Neural progenitor cell (in vitro differentiated cells): ENCODE measurements at places on chromosomes 11 and 22. TPM values are rescaled to one million over a fixed set of nuclear protein-coding genes. Genes with fewer than 3 reads are reported as not detected.

TRIM48 gene
- not detected in 2 replicates for total RNA-seq

GAL gene
- total RNA-seq = 1.7 TPM in 1 of 2 replicates, not detected in the other

P2RY2 gene
- 0.45 and 0.84 TPM in 2 replicates for total RNA-seq

DNA sequence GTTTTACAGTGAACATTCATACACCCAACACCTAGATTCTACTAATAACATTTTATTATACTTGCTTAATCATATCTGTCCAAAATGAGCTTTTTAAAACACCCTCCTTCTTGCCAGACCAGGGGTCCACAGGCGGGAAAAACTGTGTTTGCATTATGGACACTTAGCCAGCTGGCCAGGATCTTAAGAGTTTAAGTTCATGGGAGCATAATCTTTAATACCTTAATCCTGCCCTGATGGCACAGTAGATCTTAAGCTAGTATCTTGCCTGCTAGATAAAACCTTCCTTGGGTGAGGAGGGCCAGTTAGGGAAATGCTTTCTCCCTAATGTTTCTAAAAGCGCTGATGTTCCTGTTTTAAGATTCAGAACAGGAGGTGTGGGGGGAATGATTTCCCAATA, 13.1 kb upstream of the CCDC134 start:
- H3K27me3 ChIP-seq = no peaks in the 10 kb centered on the region
- H3K36me3 ChIP-seq = no peaks in the 10 kb centered on the region
- DNase-seq = no peak
- H3K4me3 ChIP-seq = no peak overlapping the region
- H3K27ac ChIP-seq = no peak overlapping the region

- H3K27ac ChIP-seq = no peak overlapping the region
- no peak overlapping the region for H3K4me3 ChIP-seq
- H3K27me3 ChIP-seq = no peaks in the 10 kb centered on the region
- no peaks in the 10 kb centered on the region for H3K36me3 ChIP-seq
- H3K4me1 ChIP-seq = no peaks in the 10 kb centered on the region
Measured at GRCh38 chr11:130522284-130522961, 74.0 kb downstream of the ADAMTS15 start.

- no peaks in the 10 kb centered on the region for H3K36me3 ChIP-seq
- H3K4me1 ChIP-seq = peaks cover 15% of the 10 kb centered on the region
- no peak for DNase-seq
- no peak overlapping the region for H3K27ac ChIP-seq
- H3K4me3 ChIP-seq = no peak overlapping the region
Measured at GRCh38 chr22:44047891-44048301, 23.8 kb downstream of the PARVB start.

- no peak overlapping the region for H3K27ac ChIP-seq
- peaks cover 23% of the 10 kb centered on the region for H3K36me3 ChIP-seq
- no peak for DNase-seq
- no peaks in the 10 kb centered on the region for H3K27me3 ChIP-seq
Measured at GRCh38 chr22:21766691-21767462, 31.3 kb upstream of the YPEL1 start.

DNA sequence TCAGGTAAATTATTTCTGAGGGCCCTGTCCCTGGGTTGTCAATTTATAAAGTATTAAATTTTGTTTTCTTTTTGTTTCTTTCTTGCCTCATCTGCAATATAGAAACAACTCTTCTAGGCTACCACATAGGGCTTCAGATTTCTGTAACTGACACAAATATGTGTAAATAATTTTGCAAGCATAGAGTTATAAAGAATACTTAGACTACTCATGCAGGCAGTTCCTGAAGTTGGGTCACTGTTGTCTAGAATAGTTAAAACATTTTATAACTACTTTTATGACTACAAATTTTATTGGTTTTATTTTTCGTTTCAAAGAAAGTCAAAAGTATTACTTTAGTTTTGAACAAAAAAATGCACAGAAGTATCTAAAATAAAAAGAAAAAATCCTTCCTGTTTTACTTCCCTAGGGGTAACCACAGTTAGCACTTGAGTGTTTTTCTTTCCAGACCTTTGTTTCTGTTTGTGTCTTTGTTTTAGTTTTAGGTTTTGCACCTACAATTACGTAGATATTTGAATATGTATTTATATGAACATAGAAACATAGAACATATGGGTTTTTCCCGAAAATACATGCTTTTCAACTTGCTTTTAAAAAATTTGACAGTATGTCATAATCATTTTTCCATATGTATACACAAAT, 12.4 kb upstream of the TMEM123 start:
- no peaks in the 10 kb centered on the region for H3K36me3 ChIP-seq
- no peak overlapping the region for H3K4me3 ChIP-seq
- no peaks in the 10 kb centered on the region for H3K27me3 ChIP-seq
- DNase-seq = no peak

- H3K4me1 ChIP-seq = peaks cover 9% of the 10 kb centered on the region
- no peaks in the 10 kb centered on the region for H3K27me3 ChIP-seq
Measured at GRCh38 chr11:36347384-36347906, 51.4 kb downstream of the PRR5L start.

DNA sequence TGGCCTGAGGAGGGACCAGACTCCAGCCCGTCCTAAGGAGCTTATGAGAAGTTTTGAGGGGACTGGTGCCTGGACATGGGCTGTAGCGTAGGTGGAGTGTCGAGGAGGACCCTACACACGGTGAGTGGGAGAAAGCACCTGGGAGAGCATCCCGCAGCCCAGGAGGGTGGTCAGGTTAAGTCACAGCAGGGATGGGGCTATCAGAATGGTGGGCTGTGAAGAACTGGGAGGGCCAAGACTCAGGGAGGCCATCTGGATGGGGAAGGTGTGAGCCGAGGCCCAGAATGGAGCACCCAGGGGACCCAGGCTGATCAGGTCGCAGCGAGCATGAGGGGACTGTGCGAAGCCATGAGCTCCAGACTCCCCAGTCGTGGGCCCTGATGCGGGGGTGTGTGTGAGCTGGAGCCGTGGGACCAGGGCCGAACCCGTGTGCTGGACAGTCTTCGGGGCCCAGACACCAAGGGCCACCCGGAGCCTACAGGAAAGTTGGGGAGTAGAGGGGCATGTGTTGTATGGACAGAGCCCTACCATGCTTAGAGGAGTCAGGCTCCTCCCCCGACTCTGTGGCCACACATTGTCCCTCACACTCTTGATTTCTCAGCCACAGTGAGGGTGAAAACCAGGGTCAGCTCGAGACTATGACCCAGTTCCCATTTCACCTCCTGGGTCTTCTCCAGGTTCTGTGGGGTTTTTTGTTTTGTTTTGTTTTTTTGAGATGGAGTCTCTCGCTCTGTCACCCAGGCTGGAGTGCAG, 54.3 kb downstream of the BCR start:
- no peaks in the 10 kb centered on the region for H3K36me3 ChIP-seq
- H3K4me3 ChIP-seq = no peak overlapping the region
- H3K27ac ChIP-seq = no peak overlapping the region
- no peaks in the 10 kb centered on the region for H3K27me3 ChIP-seq

GRCh38 chr11:76640501-76640900, 30.0 kb downstream of the LRRC32 start:
- H3K36me3 ChIP-seq = no peaks in the 10 kb centered on the region
- peak; percentile 67 for DNase-seq
- no peaks in the 10 kb centered on the region for H3K27me3 ChIP-seq
- H3K4me1 ChIP-seq = peaks cover 7% of the 10 kb centered on the region

- no peaks in the 10 kb centered on the region for H3K4me1 ChIP-seq
- DNase-seq = peak; percentile 80
- no peaks in the 10 kb centered on the region for H3K36me3 ChIP-seq
- H3K27me3 ChIP-seq = no peaks in the 10 kb centered on the region
Measured at GRCh38 chr11:113806406-113806805, 26.8 kb downstream of the CLDN25 start.

- no peaks in the 10 kb centered on the region for H3K36me3 ChIP-seq
- peaks cover 3% of the 10 kb centered on the region for H3K4me1 ChIP-seq
- H3K27me3 ChIP-seq = peaks cover 65% of the 10 kb centered on the region
- peak overlapping the region; percentile 54 for H3K4me3 ChIP-seq
- DNase-seq = peak; percentile 57
Measured at GRCh38 chr22:23565305-23565914, 14.7 kb downstream of the IGLL1 start.

- H3K4me1 ChIP-seq = peaks cover 7% of the 10 kb centered on the region
- H3K27ac ChIP-seq = no peak overlapping the region
- H3K4me3 ChIP-seq = no peak overlapping the region
- no peak for DNase-seq
Measured at GRCh38 chr11:126284829-126285228, 1.9 kb downstream of the TIRAP start.

DNA sequence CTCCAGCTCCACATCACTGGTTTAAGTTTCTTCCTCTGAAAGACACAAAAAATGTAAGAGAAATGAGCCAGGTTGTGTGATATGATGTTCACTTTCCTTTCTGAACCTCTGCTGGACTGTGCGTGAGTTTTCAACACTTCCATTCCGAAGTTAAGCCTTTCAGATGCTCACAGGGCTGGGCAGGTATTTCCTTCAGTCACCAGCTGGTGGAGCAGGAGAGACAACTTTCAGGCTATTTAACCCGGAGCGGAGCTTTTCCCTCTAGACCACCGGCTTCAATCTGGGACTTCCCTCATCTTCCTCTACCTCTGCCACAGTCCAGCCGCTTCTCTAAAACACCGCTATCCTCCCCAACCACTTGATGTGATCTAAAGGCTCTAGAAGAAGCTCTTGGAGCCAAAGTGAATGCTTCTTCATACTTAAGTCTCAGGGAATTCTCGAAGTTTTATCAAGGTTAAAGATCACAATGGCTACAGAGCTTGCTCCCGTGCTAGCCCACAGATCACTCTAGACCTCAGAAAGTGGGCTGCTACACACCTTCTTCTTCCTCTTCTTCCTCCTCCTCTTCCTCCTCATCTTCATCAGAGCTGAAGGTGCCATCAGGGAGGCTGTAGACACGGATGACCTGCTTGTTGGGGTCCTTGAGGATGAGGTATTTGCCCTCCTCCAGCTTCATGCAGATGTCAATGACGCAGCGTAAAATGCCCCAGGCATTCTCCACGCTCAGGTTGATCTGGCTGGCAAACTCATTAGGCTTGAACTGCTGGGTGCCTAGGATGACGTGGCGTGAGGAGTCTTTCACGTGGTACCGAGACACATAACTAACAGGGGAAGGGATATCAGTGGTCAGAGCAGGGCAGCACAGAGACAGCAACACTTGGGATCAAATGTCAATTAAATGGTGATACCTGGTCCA, 4.4 kb upstream of the FOXRED2 start:
- H3K4me3 ChIP-seq = no peak overlapping the region
- no peak overlapping the region for H3K27ac ChIP-seq
- H3K36me3 ChIP-seq = peaks cover 13% of the 10 kb centered on the region

- no peaks in the 10 kb centered on the region for H3K36me3 ChIP-seq
- H3K4me3 ChIP-seq = no peak overlapping the region
- no peak for DNase-seq
- H3K27ac ChIP-seq = no peak overlapping the region
- no peaks in the 10 kb centered on the region for H3K4me1 ChIP-seq
Measured at GRCh38 chr22:46064966-46065666, 85.2 kb upstream of the PPARA start.

- H3K27me3 ChIP-seq = peaks cover 42% of the 10 kb centered on the region
- peak; percentile 98 for DNase-seq
- H3K36me3 ChIP-seq = no peaks in the 10 kb centered on the region
- H3K27ac ChIP-seq = no peak overlapping the region
- peaks cover 18% of the 10 kb centered on the region for H3K4me1 ChIP-seq
Measured at GRCh38 chr22:37330200-37331033, 48.1 kb downstream of the CYTH4 start.

DNA sequence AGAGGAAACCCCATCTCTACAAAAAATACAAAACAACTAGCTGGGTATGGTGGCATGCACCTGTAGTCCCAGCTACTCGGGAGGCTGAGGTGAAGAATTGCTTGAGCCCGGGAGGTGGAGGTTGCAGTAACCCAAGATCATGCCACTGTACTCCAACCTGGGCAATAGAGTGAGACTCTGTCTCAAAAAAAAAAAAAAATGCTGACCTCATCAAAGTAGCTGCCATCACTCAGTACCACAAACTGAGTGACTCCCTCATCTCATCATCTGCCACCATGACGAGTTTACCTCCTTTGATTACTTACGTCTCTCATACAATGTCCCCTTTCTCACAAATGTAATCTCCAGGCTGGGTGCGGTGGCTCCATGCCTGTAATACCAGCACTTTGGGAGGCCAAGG, 117.2 kb upstream of the CLPB start:
- H3K4me1 ChIP-seq = no peaks in the 10 kb centered on the region
- no peak for DNase-seq
- no peaks in the 10 kb centered on the region for H3K36me3 ChIP-seq
- no peaks in the 10 kb centered on the region for H3K27me3 ChIP-seq

- H3K36me3 ChIP-seq = no peaks in the 10 kb centered on the region
- DNase-seq = no peak
- no peaks in the 10 kb centered on the region for H3K27me3 ChIP-seq
- no peak overlapping the region for H3K27ac ChIP-seq
- no peaks in the 10 kb centered on the region for H3K4me1 ChIP-seq
Measured at GRCh38 chr11:33452836-33453624, 195.8 kb downstream of the HIPK3 start.
